HT-29 (cell line): ENCODE measurements at places on chromosomes 13 and 19.
A peak's percentile ranks its signal among the peaks of the same experiment; 100 is the strongest.

DNA sequence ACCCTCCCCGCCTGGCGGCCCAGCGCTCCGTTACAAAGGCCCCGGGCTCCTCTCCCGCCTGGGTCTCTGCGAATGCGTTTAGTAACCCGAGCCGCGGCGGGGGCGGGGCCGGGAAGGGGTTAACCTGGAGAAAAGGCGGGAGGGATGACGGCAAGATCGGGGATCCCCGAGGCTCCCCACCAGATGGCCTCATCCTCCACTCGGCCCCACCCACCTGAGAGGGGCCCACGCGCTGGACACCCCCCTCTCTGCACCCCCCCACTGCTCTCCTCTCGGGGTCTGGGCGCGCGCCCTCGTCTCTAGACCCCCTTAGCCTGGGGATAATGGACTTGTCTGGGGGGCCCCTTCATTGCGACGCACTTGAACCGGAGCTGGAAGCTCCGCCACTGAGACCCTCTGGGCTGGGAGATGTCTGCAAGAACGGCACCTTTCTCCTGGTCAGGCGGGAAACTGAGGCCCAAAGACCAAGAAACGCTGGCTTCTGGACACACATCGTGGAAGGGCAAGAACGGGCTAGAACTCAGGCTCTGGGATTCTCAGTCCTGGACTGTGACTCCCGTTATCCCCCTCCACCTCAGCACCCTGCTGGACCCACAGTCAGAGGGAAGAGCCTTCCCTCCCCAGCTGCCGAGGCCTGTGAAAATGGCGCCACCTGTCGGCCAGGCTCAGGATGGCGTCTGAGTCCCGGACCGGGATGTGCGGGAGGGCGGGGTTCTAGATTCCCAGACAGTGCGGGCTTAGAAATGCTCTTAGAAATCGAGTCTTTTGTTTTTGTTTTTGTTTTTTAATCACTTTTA is 2.9 kb upstream of the LTBP4 start:
- DNase-seq = peak; percentile 96

- no peak for DNase-seq
These were observed 2.8 kb upstream of the RAX2 start for GRCh38 chr19:3774621-3775373.

DNA sequence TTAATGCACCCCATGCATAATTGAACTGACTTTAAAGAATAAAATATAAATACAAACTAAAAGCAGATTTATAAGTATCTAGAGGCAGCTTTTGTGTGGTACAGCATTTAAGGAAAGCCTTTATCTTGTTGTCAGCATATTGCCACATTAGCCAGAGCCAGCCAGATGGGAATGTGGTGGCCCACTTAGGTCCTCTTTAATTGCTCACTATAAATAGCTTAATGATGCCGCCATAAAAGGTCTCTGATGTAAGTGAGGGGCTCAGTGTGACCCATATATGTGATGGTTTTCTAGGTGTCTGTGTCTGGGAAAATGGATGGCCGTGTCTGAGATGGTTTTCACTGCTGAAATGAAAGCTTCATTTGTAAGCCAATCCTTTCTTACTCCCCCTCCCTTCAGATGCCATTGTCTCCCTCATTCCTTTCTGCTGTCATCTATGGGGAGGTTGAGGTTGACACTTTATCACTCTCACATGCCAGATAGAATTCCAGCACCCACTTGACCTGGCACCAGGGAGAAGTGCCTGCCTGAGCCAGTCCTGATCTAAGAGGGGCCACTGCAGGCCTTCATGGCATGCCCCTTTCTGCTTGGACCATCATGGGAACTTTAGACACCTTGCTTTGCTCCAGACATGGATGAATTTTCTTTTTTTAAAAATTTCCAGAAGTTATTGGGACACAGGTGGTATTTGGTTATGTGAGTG is 135.3 kb downstream of the MTUS2 start:
- DNase-seq = no peak

DNA sequence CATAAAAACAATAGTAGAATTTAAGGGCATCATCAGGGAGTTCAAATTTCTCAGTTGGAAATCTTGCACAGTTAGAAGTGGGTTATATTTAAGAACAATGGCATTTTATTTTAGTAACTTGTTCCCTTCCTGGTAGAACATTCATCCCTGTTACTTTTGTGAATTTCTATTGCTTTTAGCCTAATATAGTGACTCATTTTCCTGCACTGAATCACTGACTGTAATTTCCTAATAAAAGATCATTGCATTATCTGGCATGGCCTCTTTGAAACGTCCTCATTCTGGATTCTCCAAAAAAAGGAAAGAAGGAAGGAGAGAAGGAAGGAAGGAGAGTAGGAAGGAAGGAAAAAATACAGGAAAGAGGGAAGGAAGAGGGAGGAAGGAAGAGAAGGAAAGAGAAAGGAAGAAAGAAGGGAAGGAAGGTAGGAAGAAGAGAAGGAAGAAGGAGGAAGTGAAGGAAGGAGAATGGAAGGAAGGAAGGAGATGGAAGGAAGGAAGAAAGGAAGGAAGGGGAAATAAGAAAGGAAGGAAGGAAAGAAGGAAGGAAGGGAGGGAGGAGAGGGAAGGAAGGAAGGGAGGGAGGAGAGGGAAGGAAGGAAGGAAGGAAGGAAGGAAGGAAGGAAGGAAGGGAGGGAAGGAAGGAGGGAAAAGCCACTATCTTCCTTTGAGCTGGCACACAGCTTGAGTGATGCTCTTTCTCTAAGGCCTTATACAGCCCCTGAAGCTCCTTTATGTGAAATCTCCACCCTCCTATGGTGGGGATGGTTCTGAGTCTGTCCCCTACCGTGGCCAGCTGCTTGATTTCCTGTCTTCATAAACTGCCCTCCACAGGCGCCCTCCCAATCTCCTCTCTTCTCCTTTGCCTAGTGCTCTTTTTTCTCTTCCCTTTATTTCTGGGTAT is 29.8 kb upstream of the TM9SF2 start:
- no peak for DNase-seq

- DNase-seq = peak; percentile 73
These were observed 10.4 kb upstream of the TYK2 start for GRCh38 chr19:10390652-10391286.

DNA sequence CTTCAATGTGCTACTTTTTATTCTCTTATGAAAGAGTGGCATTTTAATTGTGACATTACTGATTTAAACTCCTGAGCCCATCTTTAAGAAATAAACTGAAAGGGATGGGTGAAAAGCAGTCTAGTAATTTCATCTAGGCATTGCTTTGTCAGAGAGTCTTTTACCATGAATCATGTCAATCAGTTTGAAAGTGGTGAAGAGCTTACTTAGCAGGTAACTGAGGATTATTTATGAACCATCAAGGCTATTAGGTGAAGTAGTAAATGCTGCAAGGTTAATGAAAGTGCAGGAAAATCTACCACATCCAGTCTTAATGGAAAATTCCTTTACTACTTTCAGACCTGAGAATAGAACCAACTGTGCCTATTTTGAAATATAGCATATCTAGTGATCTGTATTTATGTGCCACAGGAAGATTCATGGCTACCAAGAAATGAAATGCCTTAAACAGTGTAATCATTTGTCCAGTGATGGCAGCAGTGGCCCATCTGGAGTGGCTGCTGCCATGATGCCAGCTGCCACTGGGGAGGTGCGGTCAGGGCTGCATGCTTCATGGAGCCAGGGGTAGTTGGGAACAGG is 368.9 kb downstream of the SLITRK6 start:
- DNase-seq = no peak
